ENCODE measurements at places on chromosomes 16 and 17. TPM values are rescaled to one million over a fixed set of nuclear protein-coding genes. Genes with fewer than 3 reads are reported as not detected.

The STARD3 gene
- total RNA-seq, result 129 TPM

The DNAAF1 gene
- total RNA-seq, result 10.3 TPM

The P3H4 gene
- total RNA-seq, result 11.7 TPM

The CES5A gene
- total RNA-seq, result 0.60 TPM

The UTP18 gene
- total RNA-seq, result 29.8 TPM

DNA sequence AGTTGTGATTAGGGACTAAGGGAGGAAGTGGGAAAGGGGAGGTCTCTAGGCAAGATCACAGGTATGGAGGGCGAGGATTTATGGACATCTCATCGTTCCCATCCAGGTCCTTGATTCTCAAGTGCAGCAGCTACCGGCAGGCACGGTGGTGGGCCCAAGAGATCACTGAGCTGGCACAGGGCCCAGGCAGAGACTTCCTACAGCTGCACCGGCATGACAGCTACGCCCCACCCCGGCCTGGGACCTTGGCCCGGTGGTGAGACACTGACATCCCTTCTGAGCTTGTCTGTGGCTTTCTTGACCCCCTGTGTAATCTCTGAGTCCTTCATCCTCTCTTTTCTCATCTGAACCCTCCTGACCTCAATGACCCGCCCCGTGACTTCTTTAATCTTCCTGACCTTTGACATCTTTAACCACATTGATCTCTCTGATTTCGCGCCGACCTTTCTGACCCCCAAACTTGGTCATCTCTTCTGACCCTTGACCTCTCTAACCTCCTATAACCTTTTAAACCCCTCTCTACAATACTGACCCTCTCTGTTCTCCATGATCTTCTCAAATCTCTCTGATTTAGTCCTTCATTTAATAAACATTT, 3.8 kb downstream of the PLD2 start:
- DNase-seq, result no peak

DNA sequence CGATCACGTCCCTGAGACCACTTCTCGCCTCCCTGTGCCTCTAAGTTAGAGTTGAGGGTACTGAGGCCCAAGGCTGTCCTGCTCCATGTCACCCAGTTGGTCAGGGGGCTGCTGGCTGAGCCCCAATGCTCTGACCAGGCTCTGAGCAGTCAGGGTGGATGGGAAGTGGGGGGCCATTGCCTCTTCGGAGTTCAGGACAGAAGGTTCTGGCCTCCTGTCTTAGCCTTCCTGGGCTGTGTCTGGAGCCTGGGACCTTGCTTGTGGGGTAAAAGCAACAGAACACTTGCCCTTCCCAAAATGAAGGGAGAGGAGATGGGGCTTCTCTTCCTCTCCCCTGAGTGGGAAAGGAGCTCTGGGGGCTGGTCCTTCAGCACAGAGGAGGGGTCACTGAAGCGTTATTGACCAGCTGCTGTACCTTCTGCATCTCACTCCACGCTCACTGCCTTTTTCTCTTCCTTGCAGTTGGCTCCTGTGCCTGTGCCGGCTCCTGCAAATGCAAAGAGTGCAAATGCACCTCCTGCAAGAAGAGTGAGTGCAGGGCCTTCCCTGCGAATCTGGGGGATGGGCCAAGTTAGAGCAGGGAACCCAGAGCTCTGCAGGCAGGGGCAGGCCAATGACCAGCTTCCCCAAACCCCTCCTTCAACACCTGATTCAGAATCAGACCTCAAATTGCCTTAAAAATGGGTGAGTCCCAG, 580 bp downstream of the MT1X start:
- DNase-seq, result no peak

The TSPAN10 gene
- 0.98 TPM for total RNA-seq

GRCh38 chr16:82134846-82135245, 35.2 kb downstream of the MPHOSPH6 start:
- no peak for DNase-seq

GRCh38 chr16:8678068-8678927, 3.9 kb downstream of the ABAT start:
- no peak for DNase-seq
